ENCODE measurements at places on chromosomes 4 and X.

DNA sequence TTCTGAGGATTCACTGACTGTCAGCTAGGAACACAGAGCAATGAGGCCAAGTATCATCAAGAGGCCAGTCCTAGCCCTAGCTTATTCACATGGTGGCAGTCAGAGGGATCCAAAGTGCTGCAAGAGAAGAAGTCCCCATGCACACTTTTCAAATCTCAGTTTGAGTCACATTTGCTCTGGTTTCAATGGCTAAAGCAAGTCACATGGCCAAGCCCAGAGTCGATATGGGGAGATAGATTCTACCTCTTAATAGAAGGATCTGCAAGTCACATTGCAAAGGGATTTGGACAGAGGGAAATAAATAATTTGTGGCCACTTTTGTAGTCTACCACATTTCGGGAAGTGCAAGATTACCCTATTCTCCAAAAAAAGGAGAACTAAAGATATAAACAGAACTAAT, 3.7 kb upstream of the LCORL start:
- no peak for DNase-seq

DNA sequence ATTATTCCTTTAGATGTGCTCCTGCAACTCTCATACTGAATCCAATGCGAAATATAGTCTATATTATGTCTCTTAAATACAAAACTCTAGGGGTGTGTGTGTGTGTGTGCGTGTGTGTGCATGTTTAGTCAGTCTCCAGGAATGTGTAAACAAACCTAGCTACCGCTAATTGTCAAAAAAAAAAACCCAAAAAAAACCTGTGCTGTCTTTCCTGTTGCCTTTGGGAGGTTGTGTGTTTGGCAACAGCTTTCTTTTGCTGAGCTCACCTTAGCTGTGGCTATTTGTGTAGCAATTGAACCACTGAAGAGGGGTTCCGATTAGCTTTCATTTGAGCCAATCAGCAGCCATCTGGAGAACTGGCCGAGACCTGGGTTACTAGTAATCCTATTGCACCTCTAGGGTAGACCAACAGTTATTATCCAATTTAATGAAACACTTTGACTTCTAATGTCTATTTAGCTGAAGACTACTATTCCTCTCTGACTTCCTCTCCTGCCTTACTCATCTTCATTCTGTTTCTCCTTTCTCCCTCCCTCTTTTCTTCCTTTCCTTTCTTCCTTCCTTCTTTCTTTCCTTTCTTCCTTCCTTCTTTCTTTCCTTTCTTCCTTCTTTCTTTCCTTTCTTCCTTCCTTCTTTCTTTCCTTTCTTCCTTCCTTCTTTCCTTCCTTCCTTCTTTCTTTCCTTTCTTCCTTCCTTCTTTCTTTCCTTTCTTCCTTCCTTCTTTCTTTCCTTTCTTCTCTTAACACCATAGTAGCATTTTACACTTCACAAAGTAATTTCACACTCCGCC, 471.1 kb downstream of the GBA3 start:
- no peak for DNase-seq

DNA sequence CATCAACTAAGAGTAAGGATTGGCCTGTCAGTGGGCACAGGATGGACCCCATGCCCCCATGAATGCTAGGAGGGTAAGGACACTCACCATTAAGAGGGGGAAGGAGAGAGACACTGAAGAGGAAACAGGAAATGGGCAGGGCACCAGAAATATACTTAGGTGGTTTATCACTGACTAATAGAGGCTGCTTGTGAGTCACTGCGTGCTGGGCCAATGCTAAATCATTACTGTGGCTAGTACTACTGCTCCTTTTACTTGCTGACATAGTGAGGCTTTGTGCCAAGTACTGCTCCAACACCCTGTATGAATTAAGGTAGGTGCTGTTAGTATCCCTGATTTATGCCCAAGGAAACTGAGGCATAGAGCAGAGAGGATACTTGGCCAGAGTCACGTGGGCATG, 130.4 kb upstream of the FRMPD4 start:
- no peak for DNase-seq

DNA sequence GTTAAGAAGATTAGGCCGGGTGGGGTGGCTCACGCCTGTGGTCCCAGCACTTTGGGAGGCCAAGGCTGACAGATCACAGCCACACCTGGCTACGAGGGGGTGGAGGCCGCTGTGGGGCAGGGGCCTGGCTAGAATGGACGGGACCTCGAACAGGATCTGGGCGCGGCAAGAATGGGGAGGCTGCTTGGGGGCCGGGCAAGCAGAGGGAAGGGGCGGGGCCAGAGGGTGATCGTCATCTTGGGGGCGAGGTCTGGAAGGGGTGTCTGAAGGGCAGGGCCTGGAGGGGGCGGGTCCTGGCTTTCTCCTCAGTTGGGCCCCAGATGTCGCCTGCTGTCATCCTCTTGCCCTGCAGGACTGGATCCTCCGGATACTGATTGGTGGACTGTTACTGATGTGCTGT, 57.3 kb upstream of the ENPEP start:
- no peak for DNase-seq

- no peak for DNase-seq
Measured at GRCh38 chr4:16894406-16894805, 4.0 kb downstream of the LDB2 start.

DNA sequence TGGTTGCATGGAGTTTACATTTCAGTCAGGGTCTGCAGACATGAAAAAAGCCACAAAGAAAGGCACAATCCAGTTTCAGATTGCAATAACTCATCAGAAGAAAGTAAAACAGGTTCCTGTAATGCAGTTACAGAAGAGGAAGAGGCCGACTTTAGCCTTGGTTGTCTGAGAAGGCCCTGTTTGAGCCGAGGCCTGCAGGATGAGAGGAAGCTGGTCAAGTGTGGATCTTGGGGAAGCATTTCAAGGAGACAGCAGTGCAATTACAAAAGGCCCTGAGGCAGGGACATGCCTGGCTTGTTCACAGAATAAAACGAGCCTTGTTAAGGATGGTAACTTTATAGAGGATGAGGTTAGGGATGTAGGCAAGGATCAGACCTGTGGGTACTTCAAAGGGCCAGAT, 62.4 kb downstream of the AFF2 start:
- DNase-seq: no peak

DNA sequence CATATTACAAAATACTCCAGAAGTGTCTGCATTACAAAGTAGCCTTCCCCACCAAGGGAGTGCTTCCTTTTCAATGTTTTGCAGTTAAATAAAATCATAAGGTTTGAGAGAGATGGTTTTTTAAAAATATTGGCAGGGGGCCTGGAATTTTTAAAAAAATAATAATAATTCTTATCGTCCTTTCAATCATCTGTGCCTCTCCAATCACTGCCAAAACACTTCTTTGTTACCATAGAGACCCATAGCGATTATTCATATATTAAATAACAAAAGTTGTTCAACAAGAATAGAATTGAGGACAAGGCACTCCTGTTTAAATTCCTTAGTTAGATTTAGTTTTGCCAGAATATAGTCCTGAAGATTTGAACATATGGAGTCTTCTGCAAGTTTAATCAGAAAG, 203.1 kb downstream of the FAT4 start:
- DNase-seq: no peak

GRCh38 chrX:35664833-35665232, 133.3 kb upstream of the MAGEB16 start:
- no peak for DNase-seq

DNA sequence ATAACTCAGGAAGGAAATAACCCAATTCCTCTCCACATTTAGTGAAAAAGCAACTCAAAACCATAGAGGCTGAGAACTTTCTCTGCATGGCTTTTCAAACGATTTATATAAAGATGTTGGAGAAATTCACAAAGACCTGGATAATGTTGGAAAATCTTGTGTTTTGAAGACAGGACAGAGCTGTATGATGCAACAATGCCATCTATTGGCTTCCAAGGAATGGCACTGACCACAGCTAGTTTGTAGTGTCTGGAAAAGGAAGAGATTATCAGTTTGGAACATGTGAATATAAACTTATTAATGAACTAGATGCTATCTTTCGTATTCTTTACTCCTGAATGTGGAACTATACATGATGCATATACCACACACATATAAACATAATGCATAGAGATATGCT, 503.6 kb downstream of the IL1RAPL1 start:
- DNase-seq: no peak

- no peak for DNase-seq
Measured at GRCh38 chr4:7285244-7286094, 93.1 kb downstream of the SORCS2 start.

DNA sequence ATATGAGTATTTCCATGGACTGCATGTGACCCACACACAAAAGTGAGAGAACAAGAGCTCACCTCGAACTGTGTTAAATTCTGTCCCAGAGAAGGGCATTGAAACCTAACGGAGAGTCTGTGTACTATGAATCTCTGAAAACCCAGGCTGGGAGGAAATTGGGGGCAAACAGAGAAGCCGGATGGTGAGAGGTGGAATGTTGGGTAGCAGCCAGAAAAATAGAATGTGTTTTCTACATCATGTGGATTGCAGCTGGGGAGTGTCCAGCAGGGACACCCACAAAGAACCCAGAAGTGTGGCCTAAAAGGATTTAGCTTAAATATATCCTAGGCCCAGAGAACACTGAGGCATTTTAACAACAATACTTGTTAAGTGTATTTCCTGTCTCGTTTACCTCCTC, 38.6 kb downstream of the MND1 start:
- DNase-seq: no peak

DNA sequence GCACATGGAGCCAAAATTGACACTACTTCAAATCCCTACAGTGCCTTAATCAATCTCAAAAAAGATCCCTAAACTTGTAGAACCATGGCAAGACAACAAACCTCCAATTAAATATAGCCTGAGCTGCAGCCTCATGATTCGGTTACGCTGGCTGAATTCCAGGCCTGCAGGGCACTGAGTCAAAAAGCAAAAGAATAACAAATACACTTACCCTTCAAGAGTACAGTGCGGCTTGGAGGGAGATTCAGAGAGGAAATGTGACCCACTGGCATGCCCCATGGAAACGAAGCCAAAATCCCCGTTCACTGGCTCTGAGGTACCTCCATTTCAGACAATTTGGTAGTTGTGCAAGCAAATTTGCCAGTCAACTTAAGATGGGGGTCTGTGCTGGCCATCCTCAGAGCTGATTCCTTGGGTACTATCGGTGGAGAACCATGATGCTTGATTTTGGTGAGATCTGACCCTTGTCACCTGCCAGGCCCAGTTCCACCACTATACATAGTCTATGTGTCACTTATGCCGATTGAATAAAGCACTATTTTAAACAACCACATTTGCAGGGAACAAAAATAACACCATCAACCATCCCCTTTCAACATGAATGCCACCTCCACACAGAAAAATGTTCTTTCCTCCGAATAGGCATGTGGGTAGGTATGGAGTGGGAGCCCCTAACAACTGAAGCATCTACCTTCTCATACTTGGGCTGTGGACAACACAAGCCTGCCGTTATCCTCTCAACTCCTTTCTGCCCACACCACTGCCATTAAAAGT, 2.1 kb downstream of the C4orf54 start:
- no peak for DNase-seq

Data from activated gamma-delta T cell treated with Interleukin-2 at 50 U/mL for 16 hours (primary cell).